ENCODE measurements at places on chromosomes 2 and 18. TPM values are rescaled to one million over a fixed set of nuclear protein-coding genes. Genes with fewer than 3 reads are reported as not detected.

- DNase-seq: no peak
These were observed 159.0 kb downstream of the RDH14 start for GRCh38 chr2:18401471-18401870.

DNA sequence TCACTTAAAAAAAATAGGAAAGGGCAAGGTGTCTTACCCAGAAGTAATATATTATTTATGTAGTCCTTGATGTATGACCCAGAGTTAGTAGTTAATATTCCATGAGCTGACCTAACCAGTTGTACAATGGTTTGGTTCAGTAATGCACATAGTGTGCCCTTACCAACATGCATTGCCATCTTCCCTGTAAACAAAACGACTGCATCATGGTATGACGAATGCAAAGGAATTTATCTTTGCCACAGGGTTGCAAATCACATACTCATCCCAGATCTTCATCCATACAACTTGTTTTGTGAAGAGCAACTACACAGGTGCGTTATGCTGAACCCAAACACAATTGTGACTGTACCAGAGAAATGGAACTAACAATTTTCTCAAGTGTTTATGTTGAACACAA is 68.9 kb upstream of the ZSWIM2 start:
- DNase-seq: no peak

- DNase-seq: no peak
These were observed 62.1 kb downstream of the RND3 start for GRCh38 chr2:150425121-150425955.

GRCh38 chr2:181454686-181455450 is 2.3 kb upstream of the ITGA4 start:
- no peak for DNase-seq

PARD6G gene
- total RNA-seq: 3.4 TPM

GAREM1 gene
- total RNA-seq: 1.1 TPM
